ENCODE measurements at places on chromosomes 7 and 10.
A peak's percentile ranks its signal among the peaks of the same experiment; 100 is the strongest.

GRCh38 chr10:118760265-118760664 is 5.5 kb upstream of the CACUL1 start:
- DNase-seq, result no peak

- DNase-seq, result no peak
Measured at GRCh38 chr7:67422601-67423000, 426.0 kb downstream of the TYW1 start.

GRCh38 chr10:110107887-110108286 is 99.5 kb upstream of the MXI1 start:
- DNase-seq, result no peak

GRCh38 chr10:74987339-74988053 is 124.0 kb upstream of the SAMD8 start:
- DNase-seq, result peak; percentile 80

- no peak for DNase-seq
Measured at GRCh38 chr10:17123961-17124360, 5.7 kb downstream of the CUBN start.

- DNase-seq, result peak; percentile 83
Measured at GRCh38 chr7:134690016-134690415, 43.4 kb downstream of the BPGM start.

- no peak for DNase-seq
Measured at GRCh38 chr10:46515366-46515765, 41.1 kb downstream of the GPRIN2 start.

DNA sequence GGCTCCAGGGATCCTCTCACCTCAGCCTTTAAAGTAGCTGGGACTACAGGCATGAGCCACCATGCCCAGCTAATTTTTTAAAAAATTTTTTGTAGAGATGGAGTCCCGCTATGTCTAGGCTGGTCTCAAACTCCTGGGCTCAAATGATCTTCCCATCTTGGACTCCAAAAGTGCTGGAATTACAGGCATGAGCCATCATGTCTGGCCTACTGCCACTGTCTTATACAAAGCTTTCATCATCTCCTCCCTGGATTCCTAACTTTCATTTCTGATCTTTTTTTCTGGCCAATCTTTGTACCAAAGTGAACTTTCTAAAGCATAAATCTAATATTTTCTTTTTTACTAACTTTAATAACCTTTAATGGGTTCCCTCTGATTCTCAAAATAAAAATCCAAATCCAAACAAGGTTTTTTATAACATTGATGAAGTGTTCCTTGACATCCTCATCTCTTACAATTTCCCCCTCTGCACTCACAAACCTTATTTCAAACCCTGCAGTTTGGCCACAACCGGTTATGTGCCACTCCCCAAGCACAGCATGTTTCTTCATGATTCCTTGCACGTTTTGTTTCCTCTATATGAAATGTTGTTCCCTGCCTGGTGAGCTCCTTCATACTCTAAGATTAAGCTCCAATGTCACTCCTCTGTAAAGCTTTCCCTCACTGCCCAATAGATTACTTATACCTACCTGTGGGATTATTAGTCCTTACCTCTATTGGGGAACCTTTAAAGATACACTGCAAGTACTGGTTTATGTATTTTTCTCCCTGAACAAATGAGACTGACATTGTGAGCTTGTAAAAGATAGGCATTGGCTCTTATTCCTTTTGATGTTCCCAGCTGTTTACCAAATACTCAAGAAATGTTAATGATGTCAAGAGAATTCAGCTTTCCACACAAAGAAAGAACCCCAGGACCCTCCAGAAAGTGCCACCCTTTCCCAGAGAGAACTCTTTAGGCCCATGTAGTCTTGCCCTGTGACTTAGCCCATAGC is 101.7 kb downstream of the HOXA1 start:
- peak; percentile 78 for DNase-seq

- DNase-seq, result no peak
Measured at GRCh38 chr7:55473932-55474331, 98.4 kb downstream of the VOPP1 start.

- DNase-seq, result peak; percentile 8
Measured at GRCh38 chr10:99532687-99533495, at the start of gene NKX2-3. NKX2-3 (plus strand) TSS chr10:99532942; CDS start chr10:99533132, 190 bp downstream.

DNA sequence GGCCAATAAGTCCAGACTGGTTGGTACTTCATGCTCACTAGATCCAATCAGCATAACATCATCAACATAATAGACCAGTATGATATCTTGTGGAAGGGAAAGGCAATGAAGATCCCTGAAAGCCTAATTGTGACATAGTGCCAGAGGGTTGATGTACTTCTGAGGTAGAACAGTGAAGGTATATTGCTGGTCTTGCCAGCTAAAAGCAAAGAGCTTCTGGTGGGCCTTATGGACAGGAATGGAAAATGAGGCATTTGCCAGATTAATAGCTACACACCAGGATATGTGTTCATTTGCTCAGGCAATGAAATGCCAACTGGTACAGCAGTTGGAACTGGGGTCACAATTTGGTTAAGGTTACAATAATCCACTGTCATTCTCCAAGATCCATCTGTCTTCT is 156.4 kb downstream of the HTR7 start:
- no peak for DNase-seq

- DNase-seq, result peak; percentile 34
Measured at GRCh38 chr10:93813507-93814465, 56.0 kb downstream of the LGI1 start.

DNA sequence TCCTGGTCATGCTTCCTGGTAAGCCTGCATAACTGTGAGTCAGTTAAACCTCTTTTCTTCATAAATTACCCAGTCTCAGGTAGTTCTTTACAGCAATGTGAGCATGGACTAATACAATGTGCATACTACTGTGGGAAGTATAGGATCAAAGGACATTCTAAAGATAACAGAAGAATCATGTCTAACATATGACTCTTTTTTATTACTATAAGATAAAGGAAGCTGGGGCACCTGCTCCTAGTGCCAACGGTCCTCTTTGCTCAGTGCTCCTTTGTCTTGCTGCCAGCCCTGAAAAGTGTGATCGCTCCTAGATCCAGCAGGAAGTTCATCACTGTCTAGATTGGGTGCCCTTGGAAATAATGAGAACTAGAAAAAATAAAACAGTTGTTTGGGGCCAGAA is 143.3 kb upstream of the NOBOX start:
- no peak for DNase-seq

DNA sequence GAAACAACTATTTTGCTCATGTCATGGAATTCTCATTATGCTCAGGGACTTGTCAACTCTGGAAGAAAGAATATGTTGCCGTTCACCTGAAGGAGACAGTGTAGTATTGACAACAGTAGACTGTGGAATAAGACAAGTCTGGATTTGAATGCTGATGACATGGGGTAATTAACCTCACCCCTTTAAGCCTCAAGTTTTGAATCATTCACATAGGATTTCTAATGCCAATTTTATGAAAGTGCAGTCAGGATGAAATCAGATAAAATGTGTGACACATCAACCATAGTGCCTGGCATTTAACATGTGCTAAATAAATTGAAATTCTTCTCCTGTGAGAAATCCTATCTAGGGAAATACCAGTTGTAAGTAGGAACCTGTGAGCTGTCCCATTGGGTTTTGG is 305.8 kb downstream of the KIF20B start:
- no peak for DNase-seq

GRCh38 chr7:9507290-9507689 is 1073.9 kb downstream of the NXPH1 start:
- DNase-seq, result no peak

DNA sequence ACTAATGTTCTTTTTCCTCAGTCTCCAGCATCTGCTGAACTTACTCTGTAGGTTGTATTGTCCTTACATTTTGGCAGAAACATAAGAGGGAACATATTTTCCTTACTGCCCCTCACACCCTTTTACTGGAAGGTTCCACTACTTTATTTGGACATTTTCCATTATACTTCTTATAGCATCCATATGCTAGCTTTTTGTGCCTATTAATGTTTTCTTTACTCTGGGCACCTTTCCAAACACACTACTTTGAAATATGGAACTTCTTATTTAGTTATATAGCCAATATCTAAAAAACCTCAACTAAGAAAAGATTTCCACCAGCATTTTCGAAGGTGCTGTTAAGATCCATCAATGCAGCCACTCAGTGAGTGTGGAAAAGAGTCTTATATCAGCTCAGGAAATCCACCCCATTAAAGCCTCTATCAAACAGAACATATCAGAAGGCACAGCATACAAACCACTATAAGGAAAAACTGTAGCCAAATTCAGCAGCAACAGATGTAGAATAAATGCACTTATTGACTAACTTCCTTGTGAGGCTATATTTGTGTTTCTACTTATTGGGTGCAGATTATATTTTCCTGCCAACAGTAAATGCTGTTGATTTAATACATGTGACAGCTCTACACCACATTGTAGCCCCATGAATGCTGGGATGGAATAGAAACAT is 272.5 kb upstream of the SEMA3E start:
- DNase-seq, result no peak

DNA sequence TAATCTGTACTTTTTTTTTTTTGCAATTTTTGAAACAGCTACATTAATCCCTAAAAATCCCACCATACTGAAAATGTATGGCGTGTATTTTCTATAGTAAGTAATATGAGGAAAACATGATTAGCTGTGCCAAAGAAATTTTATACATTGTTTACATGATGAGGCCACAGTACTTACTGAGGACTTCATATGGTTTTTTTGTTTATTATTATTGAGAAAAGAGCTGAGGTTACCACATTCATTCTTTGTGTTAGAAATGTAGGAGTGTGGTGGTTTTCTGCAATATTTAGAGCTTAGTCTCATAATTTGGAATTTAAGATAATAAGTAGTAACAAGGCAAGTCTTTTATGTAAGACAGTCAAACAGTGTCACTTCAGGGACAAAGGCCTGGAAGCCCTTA is 45.1 kb downstream of the SLC25A40 start:
- no peak for DNase-seq

- no peak for DNase-seq
Measured at GRCh38 chr7:147829016-147829415, 761.5 kb upstream of the C7orf33 start.

DNA sequence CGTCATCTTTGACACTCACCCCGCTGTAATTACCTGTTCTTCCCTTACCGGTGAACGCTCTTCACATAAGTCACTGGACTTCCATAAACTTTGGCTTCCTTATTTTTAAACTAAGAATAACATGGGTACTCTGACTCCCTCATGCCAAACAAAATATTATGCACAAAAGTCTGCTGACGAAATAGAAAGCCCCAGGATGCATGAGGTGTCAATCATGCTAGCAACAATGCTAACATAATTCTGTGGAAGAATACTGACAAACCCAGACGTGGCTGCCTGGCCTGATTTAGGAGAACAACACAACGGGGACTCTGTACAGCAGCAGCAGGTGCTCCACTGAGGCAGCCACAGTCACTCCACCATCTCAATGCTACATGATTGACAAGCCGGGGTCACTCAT is 137.5 kb downstream of the CCDC71L start:
- DNase-seq, result no peak

- DNase-seq, result no peak
Measured at GRCh38 chr7:35508623-35509400, 186.1 kb downstream of the HERPUD2 start.

GRCh38 chr10:107728807-107729206 is 564.3 kb upstream of the SORCS1 start:
- no peak for DNase-seq

DNA sequence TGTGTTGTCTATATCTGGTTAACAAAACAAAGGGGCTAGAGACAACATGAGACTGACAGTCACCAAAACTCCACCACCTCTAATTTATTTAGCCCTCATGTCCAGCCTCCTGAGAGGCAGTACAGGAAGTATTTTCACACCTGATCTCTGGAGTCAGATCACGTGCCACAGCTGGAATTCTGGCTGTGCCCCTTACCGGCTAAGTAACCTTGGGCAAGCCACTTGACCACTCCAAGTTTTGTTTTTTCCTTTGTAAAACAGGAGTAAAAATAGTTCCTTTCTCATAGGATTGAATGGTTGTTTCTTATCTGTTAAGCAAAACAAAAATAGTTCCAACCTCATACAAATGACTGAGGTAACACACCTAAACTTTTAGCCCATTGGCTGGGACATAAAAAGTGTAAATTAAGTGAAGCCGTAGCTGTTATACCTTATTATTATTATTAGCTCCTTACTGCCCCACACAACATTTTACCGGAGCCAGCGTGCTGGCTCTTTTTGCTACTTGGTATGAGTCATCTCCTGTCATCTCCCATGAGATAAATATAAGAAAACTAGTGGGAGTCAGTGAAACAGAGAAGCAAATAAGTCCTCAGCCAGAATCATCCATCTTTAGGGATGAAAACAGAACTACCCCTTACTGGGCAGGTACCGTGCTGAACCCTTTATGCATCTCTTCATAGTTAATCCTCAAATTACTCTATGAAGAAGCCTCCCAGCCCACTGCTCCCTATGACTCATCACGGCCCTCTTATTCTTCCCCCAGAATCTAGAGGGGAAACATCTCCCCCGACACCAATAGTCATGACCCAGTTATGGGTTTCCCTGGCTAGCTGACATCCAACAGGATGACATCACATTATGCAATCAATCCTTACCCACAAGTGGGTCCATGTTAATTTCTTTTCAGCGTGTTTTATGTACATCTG is 44.9 kb downstream of the PPP1R3C start:
- DNase-seq, result peak; percentile 73

- peak; percentile 85 for DNase-seq
Measured at GRCh38 chr7:94396037-94396431, 1.3 kb downstream of the COL1A2 start.

DNA sequence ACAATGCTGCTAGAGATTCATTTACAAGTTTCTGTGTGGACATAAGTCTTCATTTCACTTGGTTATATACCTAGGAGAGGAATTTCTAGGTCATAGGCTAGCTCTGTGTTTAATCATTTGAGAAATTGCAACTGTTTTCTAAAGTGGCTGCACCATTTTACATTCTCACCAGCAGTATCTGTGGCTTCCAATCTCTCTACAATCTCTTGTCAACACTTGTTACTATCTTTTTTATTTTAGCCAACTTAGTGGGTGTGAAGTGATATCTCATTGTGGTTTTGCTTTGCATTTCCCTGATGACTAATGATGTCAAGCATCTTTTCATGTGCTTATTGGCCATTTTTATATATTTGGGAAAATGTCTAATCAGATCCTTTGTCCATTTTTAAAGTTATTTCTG is 53.0 kb upstream of the DRGX start:
- no peak for DNase-seq

GRCh38 chr7:150620617-150621371 is 11.4 kb downstream of the GIMAP6 start:
- no peak for DNase-seq

DNA sequence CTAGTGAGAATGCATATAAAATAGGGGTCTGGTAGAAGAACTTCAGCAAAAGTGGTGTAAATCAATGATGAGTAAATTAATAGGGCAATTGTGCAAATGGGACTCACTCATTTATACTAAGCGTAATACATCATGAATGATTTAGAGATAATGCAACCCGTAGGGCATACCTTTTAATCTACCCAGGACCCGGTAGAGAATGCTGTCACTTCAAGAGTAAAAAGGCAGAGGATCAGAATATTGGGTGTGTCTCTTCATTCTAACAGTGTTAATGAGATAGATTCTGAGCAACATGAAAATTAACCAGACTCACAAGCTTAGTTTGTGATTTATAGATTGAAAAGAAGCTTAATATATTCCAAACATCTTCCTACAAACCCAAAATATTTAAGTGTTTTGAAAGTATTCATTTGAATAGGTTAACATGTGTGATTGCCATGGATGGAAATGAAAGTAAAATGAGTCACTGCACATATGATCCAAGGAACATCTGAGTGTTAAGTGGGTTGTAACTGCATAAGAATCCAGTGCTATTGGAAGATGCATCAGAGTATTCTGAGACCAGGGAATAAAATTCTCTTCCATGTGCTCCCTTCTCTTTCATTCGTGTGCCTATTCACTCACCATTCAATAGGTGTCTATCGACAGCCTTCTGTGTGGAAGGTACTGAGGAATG is 690.6 kb downstream of the AUTS2 start:
- DNase-seq, result peak; percentile 69

Measured in AG10803 (cell line).